Osteoblast (primary cell): ENCODE measurements at places on chromosomes 11 and 22. TPM values are rescaled to one million over a fixed set of nuclear protein-coding genes. Genes with fewer than 3 reads are reported as not detected.
A peak's percentile ranks its signal among the peaks of the same experiment; 100 is the strongest.

DNA sequence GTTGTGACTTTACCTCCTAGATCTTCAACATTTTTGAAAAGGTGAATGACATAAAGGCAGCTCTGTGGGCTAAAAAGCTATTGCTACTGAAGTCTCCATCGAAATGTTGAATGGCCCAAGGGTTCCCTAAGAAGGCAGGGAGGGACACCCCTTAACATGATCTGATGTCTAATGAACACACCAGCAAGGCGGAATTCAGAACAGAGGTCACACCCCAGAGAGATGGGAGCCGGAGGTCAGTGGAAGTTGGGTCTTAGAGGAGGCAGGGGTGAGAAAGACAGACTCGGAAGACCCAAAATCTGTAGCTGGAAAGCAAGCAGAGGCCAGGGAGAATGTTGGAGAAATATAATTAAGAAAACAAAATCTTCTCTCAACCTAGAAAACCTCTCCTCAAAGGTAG lies 79.0 kb downstream of the TRIM29 start:
- no peak for DNase-seq

DNA sequence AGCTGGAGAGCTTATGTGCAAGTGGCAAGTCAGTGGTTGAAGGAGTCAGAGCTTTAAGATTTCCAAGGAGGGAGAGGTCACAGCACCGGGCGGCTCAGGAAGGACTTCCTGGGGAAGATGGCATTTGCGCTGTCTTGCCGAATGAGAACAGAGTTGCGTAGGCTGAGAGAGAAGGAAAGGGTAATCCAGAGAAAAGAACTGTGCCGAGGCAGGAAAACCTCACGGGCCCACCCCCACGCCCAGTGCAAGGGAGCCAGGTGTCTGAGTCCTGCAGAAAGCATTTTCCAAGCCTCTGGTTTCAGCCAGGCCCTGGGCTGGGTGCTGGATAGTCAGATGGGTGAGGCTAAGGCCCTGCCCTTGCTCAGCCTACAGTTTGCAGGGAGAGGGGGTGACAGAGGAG lies 3.2 kb upstream of the AP1B1 start:
- peak; percentile 37 for DNase-seq

GRCh38 chr22:22955866-22956535 lies 68.4 kb downstream of the IGLL5 start:
- peak; percentile 66 for DNase-seq

- no peak for DNase-seq
These were observed 101.8 kb upstream of the ASPHD2 start for GRCh38 chr22:26327306-26327705.

GRCh38 chr11:47361419-47361818 lies 8.9 kb upstream of the MYBPC3 start:
- no peak for DNase-seq

DNA sequence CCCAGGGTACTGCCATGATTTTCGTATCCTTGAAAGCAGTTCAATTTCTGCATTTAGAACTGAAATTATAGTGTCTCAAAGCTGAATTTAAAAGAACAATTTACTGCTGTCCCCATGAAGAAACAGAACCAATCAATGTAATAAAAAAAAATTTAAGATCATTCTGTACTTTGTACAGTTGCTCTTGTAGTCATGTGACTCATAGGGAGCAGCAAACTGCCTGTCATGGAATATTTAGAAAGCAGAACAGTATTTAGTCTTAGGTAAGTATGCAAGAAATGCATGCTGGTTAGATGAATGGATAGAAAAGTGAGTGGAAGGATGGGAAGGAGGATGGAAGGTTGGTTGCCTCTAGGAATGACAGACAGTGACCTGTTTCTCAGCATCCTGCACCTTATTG lies 450.9 kb downstream of the RAB38 start:
- no peak for DNase-seq

MFRP gene
- total RNA-seq, result not detected in 2 replicates

OR2AG2 gene
- 0.29 and 0.36 TPM in 2 replicates for total RNA-seq

GRCh38 chr11:16969010-16969999 lies 44.9 kb downstream of the PLEKHA7 start:
- no peak for DNase-seq

DNA sequence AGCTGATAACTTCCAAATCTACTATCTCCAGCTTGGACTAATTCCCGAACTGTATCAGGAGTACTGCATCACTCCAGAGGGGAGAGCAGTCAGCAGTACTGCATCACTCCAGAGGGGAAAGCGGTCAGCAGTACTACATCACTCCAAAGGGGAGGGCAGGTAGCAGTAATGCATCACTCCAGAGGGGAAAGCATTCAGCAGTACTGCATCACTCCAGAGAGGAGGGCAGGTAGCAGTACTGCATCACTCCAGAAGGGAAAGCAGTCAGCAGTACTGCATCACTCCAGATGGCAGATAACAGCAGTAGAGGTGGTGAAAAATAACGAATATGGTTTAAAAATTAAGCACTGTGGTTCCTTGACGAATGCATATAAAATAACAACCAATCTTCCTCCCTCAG lies 8.4 kb downstream of the CWC15 start:
- DNase-seq, result no peak

DNA sequence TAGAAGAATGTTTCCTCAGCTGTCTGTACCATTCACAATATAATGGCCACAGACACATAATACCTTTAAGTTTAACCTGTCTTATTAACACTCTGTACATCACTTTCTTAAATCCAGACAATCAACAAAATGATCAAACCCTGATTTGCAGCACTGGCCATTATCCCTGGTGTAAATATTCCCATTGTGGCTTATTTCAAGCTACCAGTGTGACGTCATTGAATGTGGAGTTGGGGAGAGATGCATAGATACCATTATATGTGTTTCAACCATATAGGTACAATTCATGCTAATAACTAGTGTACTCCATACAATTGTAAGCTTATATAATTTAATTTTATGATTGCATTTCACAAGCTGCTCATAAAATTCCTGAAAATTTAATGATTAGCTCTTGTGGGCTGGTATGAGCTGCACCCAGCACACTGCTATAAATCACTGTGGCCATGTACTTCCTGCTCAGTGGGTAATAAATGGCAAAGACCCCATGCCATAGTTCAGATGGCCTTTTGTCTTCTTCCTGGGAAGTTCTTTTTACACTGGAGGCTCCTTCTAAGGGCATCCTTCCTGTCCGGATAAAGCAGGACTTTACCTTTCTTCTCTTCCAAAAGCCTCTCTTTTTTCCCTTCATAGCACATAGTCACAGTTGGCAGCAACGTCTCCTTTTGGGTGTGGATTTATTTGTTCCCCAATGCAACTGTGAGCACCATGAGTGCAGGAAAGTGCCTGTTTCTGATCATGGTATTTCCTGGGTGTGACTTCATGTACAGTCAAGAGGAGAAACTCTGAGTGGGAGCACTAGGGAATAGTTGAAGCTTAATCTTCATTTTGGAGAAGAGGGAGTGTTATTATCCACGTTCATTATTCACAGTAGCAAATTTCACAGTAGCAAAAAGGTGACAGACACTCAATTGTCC lies 87.8 kb downstream of the MIAT start:
- DNase-seq, result no peak
